Aorta (tissue), 5 donors: ENCODE measurements at places on chromosomes 7 and 10. TPM values are rescaled to one million over a fixed set of nuclear protein-coding genes. Genes with fewer than 3 reads are reported as not detected.

MMP21 gene
- total RNA-seq = 0.16 TPM

AP5Z1 gene
- total RNA-seq = 30.7 TPM

OR2A1 gene
- total RNA-seq = 0.39 TPM

ZNRF2 gene
- total RNA-seq = 15.3 TPM

SHLD2 gene
- total RNA-seq = 18.7 TPM

GRM8 gene
- total RNA-seq = not detected

STEAP1B gene
- 2.8 TPM for total RNA-seq
